GM13976 (cell line): ENCODE measurements at places on chromosomes 13 and 19.
A peak's percentile ranks its signal among the peaks of the same experiment; 100 is the strongest.

GRCh38 chr19:11495481-11495880 lies 10.2 kb downstream of the ZNF653 start:
- no peak for DNase-seq

GRCh38 chr13:101454767-101455166 lies 2.3 kb downstream of the ITGBL1 start:
- no peak for DNase-seq

DNA sequence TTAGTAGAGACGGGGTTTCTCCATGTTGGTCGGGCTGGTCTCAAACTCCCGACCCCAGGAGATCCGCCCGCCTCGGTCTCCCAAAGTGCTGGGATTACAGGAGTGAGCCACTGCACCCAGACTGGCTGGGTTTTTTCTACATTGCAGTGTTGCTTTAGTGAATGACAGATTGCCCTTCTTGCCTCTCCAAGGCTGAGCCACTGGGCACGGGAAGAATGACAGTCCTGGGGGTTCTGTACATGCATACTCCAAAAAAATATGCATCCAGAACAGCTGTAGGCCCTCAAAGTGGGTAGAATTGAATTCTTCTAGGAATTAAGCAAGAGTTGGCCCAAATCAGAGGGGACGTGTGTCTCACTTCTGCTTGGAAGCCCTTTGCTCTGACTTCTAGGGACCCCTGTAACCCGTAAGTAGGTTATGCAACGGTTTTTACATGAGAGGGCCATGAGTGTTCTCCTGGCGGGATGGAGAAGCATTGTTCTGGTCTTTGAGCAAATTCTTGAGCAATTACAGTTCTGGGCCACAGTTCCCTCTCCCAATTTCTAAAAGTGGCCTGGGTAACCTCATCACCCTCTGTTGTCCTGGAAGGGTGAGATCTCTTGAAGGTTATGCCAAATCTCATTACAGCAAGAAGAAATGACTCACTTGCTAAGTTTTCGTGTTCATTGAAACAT lies 3.6 kb downstream of the ACTN4 start:
- DNase-seq: no peak

- no peak for DNase-seq
Observed at GRCh38 chr13:99403458-99403971, 96.3 kb upstream of the GPR183 start.

DNA sequence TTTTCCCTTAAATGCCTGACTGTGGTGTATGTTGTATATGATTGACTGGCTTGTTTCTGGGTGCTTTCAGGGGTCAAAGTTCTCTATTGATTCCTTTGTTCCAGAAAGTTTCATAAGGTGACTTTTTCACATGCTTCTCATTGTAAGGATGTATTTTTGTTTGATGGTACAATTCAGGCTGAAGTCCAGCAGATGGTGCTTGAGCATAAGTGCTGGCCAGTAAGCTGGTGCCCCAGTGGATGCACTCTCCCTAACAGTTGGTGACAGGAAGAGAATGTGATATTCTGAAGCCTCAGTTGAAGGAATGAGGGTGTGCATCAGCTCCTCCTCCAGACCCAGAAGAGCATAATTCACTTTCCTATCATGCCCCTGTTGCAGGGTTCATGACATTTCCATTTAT lies 1941.6 kb upstream of the PRR20A start:
- DNase-seq: no peak

DNA sequence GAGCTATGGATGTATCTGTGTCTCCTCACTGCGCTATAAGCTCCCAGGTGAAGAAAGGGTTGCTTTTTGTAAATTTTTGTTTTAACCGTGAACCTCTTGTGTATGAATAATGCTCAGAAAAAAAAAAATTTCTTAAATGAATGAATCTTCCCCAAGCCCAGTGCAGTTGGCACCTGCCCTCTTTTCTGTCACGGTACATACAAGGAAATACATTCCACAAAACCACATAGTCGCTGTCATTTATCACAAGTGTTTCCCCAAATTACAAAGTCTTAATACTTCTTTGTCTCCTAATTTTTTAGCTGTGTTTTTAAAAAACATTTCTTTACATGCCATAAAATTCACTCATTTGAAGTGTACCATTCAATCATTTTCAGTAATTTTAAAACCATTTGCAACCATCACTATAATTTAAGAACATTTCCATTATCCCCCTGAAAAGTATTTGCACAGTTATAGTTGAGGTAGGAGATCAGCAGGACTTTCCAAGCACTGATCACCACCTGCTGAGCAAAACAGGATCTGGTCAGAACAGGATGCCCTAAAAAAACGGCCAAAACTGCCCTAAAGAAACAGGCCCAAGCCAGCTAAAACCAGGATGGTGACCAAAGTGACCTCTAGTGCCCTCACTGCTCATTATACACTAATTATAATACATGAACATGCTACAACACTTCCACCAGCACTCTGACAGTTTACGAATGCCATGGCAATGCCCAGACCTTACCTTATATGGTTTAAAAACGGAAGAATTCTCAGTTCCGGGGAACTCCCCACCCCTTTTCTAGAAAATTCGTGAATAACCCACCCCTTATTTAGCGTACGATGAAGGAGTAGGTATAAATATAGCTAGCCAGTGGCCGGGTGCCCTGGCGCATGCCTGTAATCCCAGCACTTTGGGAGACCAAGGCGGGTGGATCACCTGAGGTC lies 1.3 kb upstream of the TEX30 start:
- no peak for DNase-seq

DNA sequence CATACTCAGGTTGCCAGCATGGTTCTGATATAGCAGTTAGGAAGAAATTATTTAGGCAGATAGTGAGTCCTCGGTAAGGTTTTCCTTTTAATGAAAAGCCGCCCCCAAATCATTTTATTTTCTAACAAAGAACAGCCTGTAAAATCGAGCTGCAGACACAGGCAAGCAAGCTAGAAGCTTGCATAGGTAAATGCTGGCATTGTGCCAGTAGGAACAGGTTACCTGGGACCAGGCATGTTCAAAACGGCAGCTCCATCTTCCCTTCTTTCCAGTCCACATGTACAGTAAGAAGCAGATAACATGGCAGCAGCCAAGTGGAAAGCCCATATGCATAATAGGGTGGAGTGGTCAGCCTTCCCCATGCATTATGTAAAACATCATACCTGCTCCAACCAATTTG lies 71.1 kb downstream of the UGGT2 start:
- no peak for DNase-seq

DNA sequence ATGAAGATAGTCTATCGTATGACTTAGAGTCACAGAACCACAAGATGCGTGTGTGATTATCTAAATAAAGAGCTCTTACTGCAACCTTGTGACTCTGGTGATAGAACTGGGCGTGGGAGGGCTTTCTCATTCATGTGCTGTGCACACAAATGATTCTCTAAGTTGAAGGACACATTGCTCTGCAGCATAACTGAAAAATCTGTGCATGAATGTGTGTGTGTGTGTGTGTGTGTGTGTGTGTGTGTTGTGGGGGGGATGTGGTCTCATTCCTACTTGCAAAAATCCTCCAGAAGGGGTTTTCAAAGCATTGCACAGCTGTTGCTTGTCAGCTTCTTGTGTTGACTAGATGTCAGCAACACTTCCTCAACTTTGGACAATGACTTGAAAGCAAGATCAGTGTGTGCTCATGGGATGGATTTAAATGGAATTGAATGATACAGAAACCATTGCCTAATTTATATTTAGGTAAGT lies 22.4 kb downstream of the LRCH1 start:
- peak; percentile 46 for DNase-seq

GRCh38 chr13:110652231-110652730 lies 36.9 kb downstream of the NAXD start:
- DNase-seq: no peak
